ENCODE measurements at places on chromosomes 16 and 17. TPM values are rescaled to one million over a fixed set of nuclear protein-coding genes. Genes with fewer than 3 reads are reported as not detected.

DNA sequence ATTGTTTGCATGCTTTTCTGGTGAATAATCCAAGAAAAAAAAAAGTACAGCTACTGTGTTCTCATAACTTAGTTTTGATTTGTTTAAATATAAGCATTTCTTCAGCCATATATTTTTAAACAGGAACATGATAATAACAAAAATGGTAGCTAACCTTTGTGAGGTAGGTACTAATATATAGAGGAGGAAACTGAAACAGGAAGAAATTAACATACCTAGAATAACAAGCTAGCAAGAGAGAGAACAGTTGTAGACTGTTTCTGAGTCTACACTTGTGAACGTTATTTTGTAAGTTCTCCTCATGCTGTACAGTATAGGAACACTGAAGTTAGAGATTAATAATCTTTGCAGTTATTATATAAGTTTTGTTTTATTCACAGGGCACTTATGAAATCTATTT lies 49.3 kb downstream of the NSRP1 start:
- no peak for DNase-seq

- no peak for DNase-seq
Observed at GRCh38 chr16:66878067-66878466, 2.2 kb upstream of the PDP2 start.

GRCh38 chr16:67910158-67910557 lies 17.1 kb downstream of the PSKH1 start:
- no peak for DNase-seq

GRCh38 chr16:79850348-79850747 lies 249.8 kb upstream of the MAF start:
- DNase-seq = no peak

DNA sequence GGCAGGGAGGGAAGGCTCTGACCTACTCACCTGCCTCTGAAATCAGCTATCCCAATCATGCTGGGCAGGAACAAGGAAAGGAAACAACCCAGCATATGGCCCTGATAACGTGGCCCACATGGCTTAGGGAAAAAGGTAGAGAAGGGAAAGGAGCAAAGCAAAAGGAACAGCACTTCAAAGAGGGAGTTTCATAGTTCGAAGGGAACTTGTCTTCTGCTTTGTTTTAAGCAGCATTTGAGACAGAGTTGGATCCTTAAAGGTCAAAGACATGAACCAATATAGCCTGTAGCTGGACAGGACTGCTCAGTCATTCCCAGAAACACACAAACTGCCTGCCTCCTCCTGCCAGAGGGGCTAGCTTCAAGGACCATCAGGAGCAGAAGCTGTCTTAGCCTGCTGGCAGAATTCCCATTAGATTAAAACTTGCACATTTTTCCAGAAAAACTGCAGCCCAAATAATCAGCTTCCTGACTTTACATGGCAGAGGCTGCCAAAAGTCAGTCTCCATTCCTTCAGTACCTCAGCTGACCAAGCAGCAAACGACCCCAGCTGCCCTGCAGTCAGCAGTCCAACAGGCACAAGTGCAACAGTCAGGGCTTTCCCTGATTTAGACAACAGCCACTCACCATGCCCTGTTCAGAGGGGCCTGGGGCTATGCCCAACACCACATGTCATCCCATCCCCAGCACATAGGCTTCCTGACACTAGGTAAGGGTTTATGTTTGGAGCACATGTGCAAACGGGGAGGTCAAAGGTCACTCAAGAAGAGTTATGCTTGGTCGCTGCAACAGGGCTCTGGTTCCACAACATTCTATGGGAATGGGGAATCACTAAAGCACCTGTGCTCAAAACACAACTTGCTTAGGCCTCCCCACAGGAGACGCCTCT lies 32.5 kb downstream of the RANBP10 start:
- peak; percentile 58 for DNase-seq

DNA sequence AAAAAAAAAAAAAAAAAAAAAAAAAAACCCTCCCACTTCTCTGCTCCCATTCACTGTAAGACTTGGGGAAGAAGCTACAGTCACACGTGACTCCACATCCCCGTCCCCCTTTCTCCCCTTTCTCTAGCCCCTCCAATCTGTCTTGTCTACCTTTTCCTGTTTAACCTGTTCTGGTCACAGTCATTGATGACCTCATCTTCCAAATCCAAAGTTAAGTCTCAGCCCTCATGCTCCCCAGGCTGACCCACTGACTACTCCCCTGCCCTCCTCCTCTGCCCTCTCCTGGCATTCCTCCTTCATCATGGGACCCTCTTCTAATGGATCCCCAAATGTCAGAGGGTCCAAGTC lies 1.6 kb upstream of the CDH5 start:
- no peak for DNase-seq

UQCRC2 gene
- 115 TPM for total RNA-seq

DNAH9 gene
- not detected for total RNA-seq
